ENCODE measurements at places on chromosomes 13 and 19. TPM values are rescaled to one million over a fixed set of nuclear protein-coding genes. Genes with fewer than 3 reads are reported as not detected.

DNA sequence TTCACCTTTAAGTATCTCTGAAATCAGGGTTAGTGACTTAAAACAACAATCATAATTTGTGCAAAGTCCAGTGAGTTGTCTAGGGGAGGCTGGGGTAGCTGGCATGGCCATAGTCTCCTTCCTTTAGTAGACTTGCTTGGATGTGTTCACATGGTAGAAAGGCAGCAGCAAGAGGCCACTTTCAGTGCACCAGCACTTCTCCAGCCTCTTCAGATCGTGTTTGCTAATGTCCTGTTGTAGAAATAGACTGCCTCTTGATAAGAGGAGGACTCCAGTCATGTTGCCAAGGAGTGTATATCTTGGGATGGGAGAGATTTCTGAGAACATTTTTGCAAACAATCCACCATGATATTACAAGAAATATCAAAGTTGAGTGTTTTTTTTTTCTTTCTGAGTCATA, 22.9 kb downstream of the WDFY2 start:
- no peak for DNase-seq

DNA sequence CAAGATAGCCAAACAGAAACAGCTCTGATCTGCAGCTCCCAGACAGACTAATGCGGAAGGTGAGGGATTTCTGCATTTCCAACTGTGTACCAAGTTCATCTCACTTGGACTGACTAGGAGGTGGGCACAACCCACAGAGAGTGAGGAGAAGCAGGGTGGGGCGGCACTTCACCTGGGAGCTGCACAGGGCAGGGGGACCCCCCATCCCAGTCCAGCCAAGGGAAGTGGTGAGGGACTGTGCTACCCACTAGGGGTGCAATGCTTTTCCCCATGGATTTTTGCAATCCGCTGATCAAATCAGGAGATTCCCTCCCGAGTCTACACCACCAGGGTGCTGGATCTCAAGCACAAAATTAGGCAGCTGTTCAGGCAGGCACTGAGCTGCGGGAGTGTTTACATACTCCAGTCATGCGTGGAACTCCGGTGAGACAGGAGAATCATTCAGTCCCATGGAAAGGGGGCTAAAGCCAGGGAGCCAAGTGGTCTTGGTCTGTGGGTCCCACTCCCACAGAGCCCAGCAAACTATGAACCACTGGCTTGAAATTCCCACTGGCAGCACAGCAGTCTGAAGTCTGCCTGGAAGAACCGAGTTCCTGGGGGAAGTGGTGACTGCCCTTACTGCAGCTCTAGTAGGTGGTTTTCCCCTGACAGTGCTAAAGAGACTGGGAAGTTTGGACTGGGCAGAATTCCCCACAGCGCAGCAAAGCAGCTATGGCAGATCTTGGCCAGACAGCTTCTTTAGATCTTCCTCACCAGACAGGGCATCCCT, 85.1 kb upstream of the UFM1 start:
- no peak for DNase-seq

DNA sequence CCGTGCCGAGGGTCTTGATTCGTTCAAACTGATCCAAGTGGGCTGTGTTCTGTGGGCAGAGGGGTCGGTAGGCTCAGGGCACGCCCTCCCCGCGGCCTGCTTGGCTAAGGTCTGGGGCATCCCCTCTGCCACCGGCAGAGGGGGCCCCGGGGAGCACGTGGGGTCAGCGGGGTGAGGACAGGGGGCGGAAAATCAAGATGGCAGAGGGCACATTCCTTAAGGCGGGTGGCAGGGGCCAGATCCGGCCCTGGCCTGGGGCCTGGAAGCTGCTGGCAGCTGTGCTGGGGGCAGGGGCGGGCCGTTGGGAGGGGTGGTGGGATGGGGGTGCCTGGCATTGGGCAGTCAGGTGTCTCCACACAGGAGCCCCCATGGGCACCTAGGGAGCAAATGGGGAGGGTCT, 10.7 kb downstream of the PRKACA start:
- DNase-seq, result no peak

- DNase-seq, result peak; percentile 6
Observed at GRCh38 chr13:26977541-26977940, 194.1 kb downstream of the USP12 start.

DNA sequence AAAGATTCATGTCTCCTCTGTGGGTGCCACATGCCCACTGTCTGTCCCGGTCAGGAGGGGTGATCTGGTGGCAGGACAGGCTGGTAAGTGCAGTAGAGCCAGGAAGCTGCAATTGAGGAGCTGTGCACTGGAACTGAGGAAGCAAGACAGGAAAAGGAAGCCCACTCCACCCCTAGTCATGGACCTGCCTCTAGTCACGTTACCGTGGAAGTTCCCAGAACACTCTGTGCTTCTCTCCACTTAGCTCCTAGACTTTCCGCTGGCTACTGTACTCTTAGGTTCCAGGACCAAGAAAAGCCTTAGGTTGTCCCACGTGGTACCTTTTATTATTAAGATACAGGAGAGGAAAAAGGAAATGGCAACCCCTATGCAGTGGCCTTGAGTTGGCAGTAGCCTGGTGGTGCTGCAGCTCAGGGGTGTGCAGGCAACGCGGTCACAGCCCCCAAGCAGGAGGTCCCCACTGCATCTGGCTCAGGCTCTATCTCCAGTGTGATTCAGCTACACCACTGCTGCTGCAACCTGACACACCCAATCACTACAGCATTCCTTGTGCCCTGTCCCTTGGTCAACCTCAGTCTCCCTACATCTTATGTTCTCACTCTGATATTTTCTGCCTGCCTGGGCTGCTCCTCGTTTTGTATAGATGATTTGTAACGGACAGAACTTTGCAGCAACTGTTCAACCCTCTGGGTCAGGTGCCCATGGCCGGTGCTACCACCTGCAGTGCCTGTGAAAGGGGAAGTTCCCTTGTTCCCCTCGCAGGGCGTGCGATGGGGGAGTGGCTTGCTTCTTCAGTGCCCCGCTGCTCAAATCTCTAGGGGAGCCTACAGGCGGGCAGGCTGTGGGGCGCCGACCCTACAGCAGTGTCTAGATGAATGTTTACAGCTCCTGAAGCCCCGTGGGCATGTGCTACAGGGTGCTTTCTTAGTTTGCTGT, 24.4 kb upstream of the GPR12 start:
- no peak for DNase-seq

DNA sequence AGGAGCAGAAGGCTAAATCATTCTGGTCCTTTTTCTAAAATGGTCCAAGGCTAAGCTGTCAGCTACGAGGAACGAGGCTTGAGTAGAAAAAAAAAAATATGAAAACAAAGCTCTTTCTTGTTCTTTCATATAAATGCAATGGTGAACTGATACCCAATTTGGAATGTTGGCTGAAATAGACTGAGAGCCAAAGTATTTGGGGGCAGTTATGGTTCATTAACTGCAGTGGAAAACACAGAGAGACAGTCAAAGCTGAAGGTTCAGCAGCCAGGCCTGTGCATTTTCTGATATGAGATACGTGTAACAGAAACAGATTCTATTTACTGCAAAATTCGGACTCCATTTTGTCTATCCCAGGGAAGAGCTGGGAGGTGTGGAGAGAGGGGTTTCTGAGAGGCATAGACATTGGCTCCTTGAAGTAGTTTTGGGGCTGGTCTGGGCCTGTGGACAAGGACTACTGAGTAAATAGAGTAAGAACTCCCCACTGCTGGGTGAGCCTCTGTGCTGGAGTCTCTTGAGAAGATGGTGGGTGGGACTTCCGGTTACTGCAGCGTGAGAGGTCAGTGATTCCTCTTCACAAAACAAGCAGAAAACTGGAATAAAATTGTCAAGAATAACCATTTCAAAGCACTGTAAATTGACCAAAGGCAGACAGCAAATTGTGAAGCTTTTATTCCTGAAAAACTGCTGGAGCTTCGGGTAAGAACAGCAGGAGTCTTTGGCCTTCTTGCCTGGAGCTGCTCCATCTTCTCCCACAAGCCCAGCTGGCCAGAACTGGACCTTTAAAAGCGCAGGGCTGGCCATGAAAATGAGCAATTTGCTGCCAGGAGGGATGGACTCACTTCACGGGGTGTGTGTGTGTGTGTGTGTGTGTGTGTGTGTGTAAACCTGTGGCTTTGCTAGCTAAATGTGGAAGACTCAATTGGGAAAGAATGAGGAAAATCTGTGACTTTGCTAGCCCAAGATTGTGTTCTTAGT, 43.1 kb upstream of the CNMD start:
- no peak for DNase-seq

DNA sequence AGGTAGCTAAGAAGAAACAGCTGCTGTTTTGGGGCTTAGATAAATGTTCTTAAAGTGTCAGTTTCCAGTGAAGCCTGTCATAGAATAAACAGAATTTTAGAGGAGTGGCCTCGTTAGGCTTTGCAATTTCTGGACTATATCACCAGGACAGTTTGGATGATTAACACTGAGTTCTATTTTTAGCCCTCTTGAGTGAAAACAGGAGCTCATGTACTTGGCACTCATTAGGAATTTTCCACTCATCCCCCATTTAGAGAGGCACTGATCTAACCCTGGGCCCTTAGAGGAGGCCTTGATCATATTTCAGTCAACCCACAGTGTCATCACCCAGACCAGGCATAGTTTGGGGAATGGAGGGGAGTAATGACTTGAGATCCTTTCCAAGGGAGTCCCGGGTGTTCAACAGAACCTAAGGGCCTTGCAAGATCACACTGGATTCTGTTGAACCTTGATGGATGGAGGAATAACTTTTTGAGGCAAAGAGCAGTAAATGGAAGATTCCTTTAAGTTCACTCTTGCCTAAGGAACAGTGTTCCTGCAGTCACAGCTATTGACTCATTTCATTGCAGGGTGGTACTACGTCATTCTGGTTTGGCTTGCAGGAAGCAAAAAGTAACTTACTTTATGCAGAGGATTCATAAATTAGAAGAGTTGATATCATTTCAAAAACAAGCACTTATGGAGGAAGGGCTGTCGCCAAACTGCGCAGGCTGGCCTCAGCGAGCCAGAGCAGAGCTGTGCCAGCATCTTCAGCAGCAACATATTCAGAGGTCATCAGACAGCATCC, 160.2 kb downstream of the SLC7A1 start:
- DNase-seq, result peak; percentile 14

- peak; percentile 15 for DNase-seq
Observed at GRCh38 chr13:93624311-93624777, 397.7 kb downstream of the GPC6 start.

GRCh38 chr13:50631041-50631440, 212.5 kb downstream of the DLEU7 start:
- no peak for DNase-seq

- DNase-seq, result no peak
Observed at GRCh38 chr19:58562122-58563033, 4.0 kb upstream of the UBE2M start.

- no peak for DNase-seq
Observed at GRCh38 chr19:33414667-33415605, 41.4 kb downstream of the CEBPG start.

The SELENOV gene
- total RNA-seq, result not detected

The SIGLEC12 gene
- total RNA-seq, result not detected

The MUC16 gene
- not detected for total RNA-seq

The KLK4 gene
- not detected for total RNA-seq

The STOML3 gene
- total RNA-seq, result not detected

The GNG7 gene
- 0.60 TPM for total RNA-seq

The TEKTIP1 gene
- total RNA-seq, result not detected

Data from H4 (cell line).